Effector CD8-positive, alpha-beta T cell (primary cell): ENCODE measurements at places on chromosomes 3 and 15.

DNA sequence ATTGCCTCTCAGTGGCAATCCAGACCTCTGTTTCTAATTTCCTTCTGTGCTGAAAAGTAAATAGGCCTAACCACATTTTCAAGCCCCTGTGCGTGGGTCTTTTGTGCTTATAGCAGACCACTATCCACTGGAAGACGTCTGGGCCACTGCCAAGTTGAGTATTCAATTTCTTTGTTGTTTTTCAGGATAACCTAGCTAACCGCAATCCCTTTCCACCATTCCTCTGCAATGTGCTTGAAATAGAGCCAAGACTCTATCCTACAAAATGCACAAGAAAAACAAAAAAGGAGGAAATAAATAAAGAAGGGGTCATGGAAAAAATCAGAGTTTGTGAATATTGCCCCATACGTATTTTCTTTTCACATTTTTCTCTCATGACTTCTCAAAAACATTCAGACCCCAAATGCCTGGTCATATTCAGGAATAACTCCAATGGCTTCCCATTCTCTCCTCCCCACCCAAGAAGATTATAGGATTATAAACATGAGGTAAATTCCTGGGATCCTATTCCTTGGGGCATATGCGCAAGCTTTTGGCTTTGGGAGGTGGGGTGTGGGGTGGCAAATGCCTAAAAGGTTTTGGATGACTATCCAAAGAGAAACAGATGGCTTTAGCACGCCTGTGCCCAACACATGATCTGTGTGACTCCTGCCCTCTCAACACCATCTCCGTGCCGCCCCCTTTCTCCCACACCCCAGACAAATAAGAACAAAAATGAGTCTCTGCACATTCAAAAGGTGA lies 217.9 kb upstream of the THBS1 start:
- DNase-seq: no peak

DNA sequence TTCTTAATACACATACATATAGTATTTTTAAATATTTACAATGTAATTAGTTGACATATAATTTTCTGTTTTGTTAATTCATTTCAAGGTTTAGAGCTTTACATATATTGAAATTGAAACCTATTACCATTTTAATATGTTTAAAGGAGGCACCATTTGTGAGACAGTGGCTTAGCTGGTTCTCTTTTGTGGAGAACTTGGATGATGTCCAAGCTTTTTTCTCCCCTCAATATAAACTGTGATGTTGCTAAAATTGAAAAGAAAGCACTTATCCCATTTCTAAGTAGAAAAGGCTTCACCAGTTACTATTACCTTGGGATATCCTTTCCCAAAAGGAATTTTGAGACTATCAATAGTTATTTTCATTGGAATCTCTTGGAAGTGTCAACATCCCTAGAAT lies 707.2 kb downstream of the NTRK3 start:
- DNase-seq: no peak

DNA sequence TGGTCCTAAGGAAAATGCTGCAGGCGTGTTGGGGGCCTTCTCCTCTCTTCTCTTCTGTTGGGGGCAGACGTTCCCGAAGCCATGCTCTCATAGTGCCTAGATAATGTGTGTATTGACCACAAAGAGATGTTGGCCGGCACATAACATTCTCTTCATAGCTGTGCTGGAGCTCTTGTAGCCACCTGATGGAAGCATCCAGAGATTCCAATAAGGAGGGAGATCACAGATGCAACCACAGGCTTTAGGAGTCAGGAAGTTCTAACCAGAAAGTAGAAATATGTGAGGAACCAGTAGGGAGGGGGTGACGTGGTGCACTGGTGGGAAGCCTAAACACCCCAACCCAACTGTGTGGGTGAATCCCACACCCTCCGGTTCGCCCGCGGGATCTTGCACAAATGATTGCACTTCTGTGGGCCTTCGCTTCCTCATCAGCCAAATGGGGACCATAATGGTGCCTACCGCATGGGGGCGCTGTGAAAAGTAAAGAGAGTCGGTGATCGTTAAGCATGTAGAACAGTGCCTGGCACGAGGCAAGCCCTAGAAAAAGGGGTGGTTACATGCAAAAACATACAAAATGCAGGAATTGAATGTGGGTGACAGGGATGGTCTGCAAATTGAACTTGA lies 87.8 kb downstream of the TOP2B start:
- no peak for DNase-seq

- no peak for DNase-seq
Observed at GRCh38 chr15:96322536-96323318, 7.8 kb upstream of the NR2F2 start.

- no peak for DNase-seq
Observed at GRCh38 chr3:32280262-32280910, 41.9 kb downstream of the CMTM8 start.
